ENCODE measurements at places on chromosomes 2 and 18.

DNA sequence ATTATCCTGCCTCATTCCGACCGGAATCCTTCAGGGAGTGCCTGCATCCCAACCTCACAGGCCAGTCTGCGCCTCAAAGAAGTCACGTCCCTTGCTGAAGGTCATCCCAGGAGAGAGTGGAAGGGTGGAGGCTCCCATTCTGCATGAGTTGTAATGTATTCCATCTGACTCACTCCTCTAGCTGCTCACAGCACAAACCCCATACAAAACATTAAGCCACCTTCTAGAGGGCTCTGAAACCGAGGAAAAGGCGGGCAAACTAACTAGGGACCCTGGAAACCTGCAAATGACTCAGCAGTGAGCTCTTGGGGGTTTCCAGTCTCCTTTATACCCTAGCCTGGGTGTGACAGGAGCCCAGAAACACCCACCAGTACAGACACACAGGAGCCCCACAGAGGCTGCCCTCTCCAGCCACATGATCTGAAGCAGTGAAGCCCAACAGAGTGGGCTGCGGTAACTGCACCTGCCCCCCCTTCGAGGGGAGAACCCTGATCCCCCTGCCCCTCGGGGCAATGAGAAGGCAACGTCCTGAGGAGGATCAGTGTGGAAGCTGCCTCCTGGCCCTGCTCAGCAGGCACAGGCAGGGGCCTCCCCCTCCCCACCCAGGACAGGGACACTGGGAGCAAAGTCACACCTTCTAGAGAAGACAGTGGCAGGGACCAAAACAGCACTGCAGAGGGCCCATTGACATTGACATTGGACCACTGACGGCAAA is 69.3 kb upstream of the SNTG2 start:
- no peaks in the 10 kb centered on the region for H3K36me3 ChIP-seq
- H3K4me1 ChIP-seq: no peaks in the 10 kb centered on the region
- peaks cover 30% of the 10 kb centered on the region for H3K27me3 ChIP-seq
- H3K4me3 ChIP-seq: no peak overlapping the region
- no peak for DNase-seq

- no peak overlapping the region for H3K4me3 ChIP-seq
- H3K27ac ChIP-seq: no peak overlapping the region
- no peaks in the 10 kb centered on the region for H3K27me3 ChIP-seq
- no peak for DNase-seq
- no peaks in the 10 kb centered on the region for H3K4me1 ChIP-seq
Measured at GRCh38 chr2:182740701-182741100, 24.6 kb downstream of the DNAJC10 start.

- no peak overlapping the region for H3K27ac ChIP-seq
- no peaks in the 10 kb centered on the region for H3K27me3 ChIP-seq
- H3K4me3 ChIP-seq: no peak overlapping the region
Measured at GRCh38 chr2:159226608-159227385, 59.7 kb downstream of the WDSUB1 start.

GRCh38 chr2:134097740-134098139 is 156.1 kb upstream of the MGAT5 start:
- DNase-seq: no peak
- no peaks in the 10 kb centered on the region for H3K4me1 ChIP-seq

DNA sequence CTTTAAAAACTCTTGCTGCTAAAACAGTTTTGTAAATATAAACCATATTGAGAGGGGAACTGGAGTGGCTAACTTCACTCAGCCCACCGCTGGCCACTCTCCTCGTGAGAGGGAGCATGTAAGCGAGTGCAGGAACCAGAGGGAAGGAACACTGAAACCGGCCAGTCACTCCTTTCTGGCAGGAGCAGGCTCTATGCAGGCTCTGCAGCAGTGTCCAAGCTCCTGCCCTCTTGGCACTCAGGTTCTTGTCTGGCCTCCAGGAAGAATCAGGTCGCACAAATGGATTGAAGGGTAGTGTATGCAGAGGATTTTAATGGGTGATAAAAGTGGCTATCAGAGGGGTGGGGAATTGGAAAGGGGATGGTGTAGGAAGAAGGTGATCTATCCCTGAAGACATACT is 157.7 kb downstream of the TMX3 start:
- H3K4me1 ChIP-seq: no peaks in the 10 kb centered on the region
- DNase-seq: no peak
- no peak overlapping the region for H3K27ac ChIP-seq
- H3K36me3 ChIP-seq: no peaks in the 10 kb centered on the region

DNA sequence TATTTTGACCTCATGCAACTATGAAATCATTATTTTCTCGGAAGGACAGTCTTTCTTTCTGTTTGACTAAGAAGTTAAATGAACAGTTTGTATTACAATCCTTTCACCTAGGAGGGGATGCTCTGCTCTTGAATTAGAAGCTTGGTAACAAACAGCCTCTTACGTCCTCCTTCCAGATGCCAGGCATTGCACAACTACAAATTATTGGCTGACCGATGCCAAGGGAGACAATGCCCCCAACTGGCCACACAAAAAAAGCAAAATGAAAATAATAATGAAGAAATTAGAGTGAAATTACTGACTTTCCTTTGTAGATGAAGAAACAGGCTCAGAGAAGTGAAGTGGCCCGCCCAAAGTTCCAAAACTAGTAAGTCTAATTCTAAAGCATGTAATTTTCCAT is 177.9 kb downstream of the CYRIA start:
- no peaks in the 10 kb centered on the region for H3K36me3 ChIP-seq
- H3K27ac ChIP-seq: no peak overlapping the region
- H3K27me3 ChIP-seq: no peaks in the 10 kb centered on the region
- no peaks in the 10 kb centered on the region for H3K4me1 ChIP-seq

- no peaks in the 10 kb centered on the region for H3K36me3 ChIP-seq
- no peak overlapping the region for H3K4me3 ChIP-seq
- no peaks in the 10 kb centered on the region for H3K4me1 ChIP-seq
- no peak for DNase-seq
Measured at GRCh38 chr2:142824756-142825155, 52.7 kb upstream of the KYNU start.

DNA sequence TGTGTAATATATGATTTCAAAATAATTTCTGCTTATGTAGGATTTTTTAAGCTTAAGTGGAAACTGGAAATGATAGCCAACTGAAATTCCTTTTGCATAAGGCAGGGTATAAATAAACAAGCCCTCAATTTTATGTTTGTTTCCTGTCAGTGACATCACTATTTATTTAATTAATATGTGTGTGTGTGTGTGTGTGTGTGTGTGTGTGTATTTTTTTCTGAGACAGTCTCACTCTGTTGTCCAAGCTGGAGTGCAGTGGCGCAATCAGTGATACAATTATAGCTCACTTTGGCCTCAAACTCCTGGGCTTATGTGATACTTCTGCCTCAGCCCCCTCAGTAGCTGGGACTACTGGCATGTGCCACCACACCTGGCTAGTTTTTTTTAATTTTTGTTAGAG is 29.3 kb upstream of the CYP20A1 start:
- H3K27ac ChIP-seq: no peak overlapping the region
- H3K36me3 ChIP-seq: peaks cover 2% of the 10 kb centered on the region

DNA sequence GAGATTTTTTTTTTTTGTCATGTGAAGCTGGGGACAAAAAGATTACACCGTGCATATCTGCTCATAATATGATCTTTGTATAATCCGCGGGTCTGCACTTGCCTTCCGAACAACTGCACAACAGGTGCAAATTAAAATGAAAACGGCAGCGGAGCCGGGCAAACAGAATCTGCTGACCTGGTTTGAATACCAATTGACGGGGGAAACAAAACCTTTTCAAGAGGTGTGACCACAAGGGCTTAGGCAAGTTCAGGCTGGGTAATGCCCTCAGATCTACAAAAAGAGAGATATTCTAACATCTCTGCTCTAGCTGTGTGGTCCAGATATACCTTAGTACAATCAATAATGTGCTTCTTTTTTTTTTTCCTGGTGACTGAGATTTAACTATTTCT is 88.5 kb downstream of the ZEB2 start:
- peak overlapping the region; percentile 74 for H3K27ac ChIP-seq
- H3K27me3 ChIP-seq: no peaks in the 10 kb centered on the region
- DNase-seq: no peak
- no peak overlapping the region for H3K4me3 ChIP-seq
- no peaks in the 10 kb centered on the region for H3K4me1 ChIP-seq
- H3K36me3 ChIP-seq: no peaks in the 10 kb centered on the region

GRCh38 chr2:148720501-148721001 is 76.0 kb downstream of the EPC2 start:
- no peaks in the 10 kb centered on the region for H3K27me3 ChIP-seq
- no peak overlapping the region for H3K27ac ChIP-seq
- H3K36me3 ChIP-seq: no peaks in the 10 kb centered on the region
- DNase-seq: no peak

- H3K4me1 ChIP-seq: no peaks in the 10 kb centered on the region
- peak; percentile 56 for DNase-seq
- H3K27ac ChIP-seq: no peak within 1 kb of the TSS
- peaks cover 8% of the 10 kb centered on the region for H3K27me3 ChIP-seq
Measured at GRCh38 chr2:31138037-31138962, at the start of gene GALNT14. TSS of gene GALNT14 (minus strand) at chr2:31138440. CDS start at chr2:31138086, 354 bp downstream.

DNA sequence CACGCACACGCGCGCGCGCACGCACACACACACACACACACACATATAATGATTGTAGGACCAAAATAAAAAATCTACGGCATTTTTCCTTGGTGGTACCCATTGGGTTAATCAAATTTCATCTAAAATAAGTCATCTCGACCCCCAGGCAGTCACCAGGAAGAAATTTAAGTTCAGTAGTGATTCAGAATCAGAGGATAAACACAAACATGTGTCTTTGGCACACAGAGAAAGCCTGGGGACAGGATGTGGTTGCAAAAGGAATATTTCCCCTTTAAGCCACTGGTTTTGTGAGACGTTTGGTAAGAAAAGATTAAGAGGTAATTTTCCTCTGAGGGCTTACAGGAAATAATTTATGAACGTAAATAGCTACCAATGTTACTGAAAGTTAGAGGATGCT is 171.6 kb upstream of the PIEZO2 start:
- H3K4me3 ChIP-seq: no peak overlapping the region
- no peak for DNase-seq
- H3K27me3 ChIP-seq: no peaks in the 10 kb centered on the region
- no peaks in the 10 kb centered on the region for H3K36me3 ChIP-seq
- H3K4me1 ChIP-seq: no peaks in the 10 kb centered on the region

- peak overlapping the region; percentile 63 for H3K4me3 ChIP-seq
- H3K36me3 ChIP-seq: no peaks in the 10 kb centered on the region
- DNase-seq: no peak
Measured at GRCh38 chr18:7568426-7568825, 1.3 kb downstream of the PTPRM start.

DNA sequence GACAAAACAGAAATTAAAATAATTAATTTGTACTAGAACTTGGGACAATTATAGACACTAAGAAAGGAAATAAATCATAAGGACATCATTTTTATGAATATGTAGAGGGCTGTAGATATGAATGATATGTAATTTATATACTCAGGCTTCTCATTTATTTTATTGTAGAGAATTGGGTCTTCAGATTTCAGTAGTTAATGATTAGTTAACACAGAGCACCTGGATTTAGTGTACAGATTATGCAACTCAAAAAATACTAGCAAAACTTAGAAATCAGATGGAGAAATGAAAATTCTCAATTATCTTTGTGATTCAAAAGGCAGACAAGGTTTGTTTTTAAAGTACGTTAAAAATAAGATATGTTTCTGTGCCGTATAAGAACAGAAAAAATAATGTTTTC is 1311.7 kb upstream of the SLC39A10 start:
- no peaks in the 10 kb centered on the region for H3K4me1 ChIP-seq
- no peak overlapping the region for H3K27ac ChIP-seq
- H3K27me3 ChIP-seq: no peaks in the 10 kb centered on the region
- H3K4me3 ChIP-seq: no peak overlapping the region
- no peaks in the 10 kb centered on the region for H3K36me3 ChIP-seq
- no peak for DNase-seq

DNA sequence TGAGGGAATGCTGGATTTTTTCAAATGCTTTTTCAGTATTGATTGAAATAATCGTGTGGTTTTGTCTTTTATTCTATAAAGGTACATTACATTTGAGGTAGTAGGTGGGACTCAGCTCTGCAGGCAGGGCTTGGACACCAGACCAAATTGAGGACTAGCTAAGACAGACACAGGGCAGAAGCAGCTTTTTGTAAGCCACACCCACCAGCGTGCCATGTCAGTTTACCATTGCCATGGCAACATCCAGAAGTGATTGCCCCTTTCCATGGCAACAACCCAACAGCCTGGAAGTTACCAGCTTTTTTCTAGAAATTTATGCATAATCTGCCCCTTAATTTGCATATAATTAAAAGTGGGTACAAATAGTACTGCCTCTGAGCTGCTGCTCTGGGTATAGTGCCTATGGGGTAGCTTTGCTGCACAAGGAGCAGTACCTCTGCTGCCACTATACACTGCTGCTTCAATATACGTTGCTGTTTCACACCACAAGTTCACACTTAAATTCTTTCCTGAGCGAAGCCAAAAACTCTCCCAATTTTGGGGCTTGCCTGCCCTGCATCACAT is 23.6 kb upstream of the VWA3B start:
- no peak overlapping the region for H3K27ac ChIP-seq
- no peak overlapping the region for H3K4me3 ChIP-seq

DNA sequence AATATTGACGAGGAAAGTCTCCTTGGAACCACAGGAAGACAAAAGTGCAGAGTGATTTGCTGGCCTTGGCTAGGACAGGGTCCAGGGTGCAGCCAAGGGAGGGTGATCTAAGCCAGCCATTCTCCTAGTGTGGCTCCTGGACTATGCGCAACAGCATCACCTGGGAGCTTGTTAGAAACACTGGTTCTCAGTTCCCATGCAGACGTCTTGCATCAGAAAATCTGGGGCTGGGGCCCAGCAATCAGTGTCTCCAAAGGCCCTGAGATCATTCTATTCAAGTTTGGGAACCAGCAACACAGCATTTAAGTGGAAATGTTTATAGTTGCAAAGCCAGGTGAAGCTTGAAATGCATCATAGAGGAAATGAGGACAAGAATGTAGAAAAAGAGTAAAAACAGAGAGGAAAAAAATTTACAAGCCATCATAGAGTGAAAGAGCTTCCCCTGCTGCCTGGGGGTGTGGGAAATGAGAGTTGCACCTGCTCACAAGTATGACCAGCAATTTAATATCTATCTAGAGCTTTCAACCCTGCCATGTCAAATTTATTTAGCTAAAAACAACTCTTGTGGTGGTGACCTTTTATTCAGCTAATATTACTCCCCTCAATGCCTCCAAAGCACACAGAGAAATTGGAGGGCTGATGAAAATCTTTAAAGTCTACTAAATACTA is 54.4 kb upstream of the SEC11C start:
- no peak overlapping the region for H3K27ac ChIP-seq
- no peak overlapping the region for H3K4me3 ChIP-seq
- H3K27me3 ChIP-seq: no peaks in the 10 kb centered on the region
- no peaks in the 10 kb centered on the region for H3K36me3 ChIP-seq

DNA sequence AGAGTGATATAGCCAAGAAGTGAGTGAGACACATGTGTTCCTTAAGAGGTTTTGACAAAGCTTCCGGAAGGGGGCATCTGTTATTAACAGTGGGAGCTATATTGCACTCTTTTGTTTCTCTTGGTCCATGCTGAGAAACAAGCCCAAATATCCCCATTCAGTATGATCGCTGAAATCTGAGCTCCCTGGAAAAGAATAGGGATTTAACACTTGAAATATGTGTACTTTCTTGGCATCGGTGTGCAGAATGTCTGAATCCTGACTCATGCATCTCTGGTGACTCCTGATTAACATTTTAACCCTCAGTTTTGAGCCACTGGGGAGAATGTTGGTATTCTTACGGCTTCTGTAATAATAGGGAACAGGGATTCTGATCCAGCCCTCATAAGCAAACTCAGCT is 448.1 kb downstream of the TSN start:
- no peaks in the 10 kb centered on the region for H3K36me3 ChIP-seq
- no peak overlapping the region for H3K4me3 ChIP-seq
- H3K4me1 ChIP-seq: no peaks in the 10 kb centered on the region
- no peaks in the 10 kb centered on the region for H3K27me3 ChIP-seq
- DNase-seq: no peak
- no peak overlapping the region for H3K27ac ChIP-seq

GRCh38 chr2:116810071-116810470 is 1004.4 kb upstream of the DDX18 start:
- no peak for DNase-seq
- H3K27ac ChIP-seq: no peak overlapping the region
- H3K4me3 ChIP-seq: no peak overlapping the region
